ENCODE measurements at places on chromosomes 6 and 20.

- DNase-seq = peak; percentile 66
Observed at GRCh38 chr20:53926428-53927028, 143.9 kb downstream of the BCAS1 start.

- no peak for DNase-seq
Observed at GRCh38 chr6:6823030-6823429, 234.5 kb downstream of the LY86 start.

DNA sequence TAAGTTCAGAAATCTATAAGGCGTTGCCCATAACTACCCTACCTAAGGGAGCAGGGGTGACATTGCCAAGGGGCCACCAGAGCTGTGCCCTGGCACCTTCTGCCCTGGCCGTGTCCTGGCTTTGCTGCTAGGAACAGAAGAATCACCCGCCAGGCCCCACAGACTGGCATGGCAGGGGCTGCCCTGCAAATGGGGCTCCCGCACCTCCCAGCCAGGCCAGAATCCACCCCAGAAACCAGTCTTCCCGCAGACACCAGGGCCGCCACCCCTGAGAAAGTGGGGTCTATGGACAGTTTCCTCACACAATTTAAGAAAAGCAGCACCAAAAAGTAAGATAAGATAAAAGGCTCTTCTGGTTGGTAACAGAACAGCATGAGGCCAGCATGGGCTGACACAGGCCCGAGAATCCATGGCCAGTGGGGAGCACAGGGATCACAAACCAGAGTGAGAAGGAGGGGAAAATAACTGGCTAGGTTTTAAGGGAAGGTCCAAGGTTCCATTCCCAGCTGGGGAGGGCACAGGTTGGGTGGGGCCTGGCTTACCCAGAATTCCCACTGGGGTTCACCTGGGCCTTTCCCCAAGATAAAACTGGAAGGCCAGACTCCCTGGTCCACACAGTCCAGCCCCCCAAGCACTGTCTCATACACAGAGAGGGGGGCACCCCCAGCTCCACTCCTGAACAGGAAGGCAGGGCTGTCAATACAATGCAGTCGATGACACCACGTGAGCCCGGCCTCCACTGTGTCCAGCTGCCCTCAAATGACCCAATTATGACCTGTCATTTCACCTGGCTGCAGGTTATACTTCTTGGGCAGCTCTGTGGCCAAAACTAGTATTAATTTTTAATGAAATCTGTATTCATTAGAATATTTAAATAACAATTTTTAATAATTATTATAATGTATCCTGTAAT, 59.4 kb downstream of the PYGB start:
- DNase-seq = no peak

- no peak for DNase-seq
Observed at GRCh38 chr6:122207794-122208193, 191.7 kb upstream of the HSF2 start.
